ENCODE measurements at places on chromosomes 13 and 19.

- peak; percentile 75 for DNase-seq
Observed at GRCh38 chr19:33758541-33759013, 38.1 kb upstream of the KCTD15 start.

- DNase-seq: no peak
Observed at GRCh38 chr19:35045667-35046300, 4.3 kb downstream of the HPN start.

- DNase-seq: no peak
Observed at GRCh38 chr19:29118389-29118788, 94.6 kb downstream of the UQCRFS1 start.

- no peak for DNase-seq
Observed at GRCh38 chr13:90552702-90553101, 794.8 kb upstream of the MIR17HG start.
